ENCODE measurements at places on chromosomes 11 and 22.

DNA sequence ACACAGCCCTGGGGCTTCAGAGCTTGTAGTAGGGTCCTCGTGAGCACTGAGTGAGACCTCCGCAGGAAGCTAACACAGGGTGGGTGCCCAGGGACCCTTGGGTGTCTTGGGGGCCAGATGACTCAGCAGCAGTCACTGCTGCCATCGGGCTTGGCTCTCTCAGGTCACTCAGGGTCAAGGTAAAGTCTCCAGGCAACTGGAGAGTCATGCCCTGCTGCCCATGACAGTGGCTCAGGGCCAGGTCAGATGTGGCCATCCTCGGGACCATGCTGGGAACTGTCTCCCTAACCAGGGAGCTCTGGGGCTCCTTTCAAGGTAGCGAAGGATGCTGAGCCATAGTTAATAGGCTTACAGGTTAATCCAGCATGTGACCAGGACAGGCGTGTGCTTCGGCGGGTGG lies 44.4 kb upstream of the SLC22A12 start:
- no peak for DNase-seq

- DNase-seq: no peak
Measured at GRCh38 chr11:81449588-81450156, 1284.0 kb downstream of the FAM181B start.

- no peak for DNase-seq
Measured at GRCh38 chr11:10394229-10395101, 60.6 kb upstream of the AMPD3 start.

GRCh38 chr11:1260023-1260501 lies 37.2 kb downstream of the MUC5B start:
- DNase-seq: no peak

GRCh38 chr22:50169774-50170341 lies 673 bp upstream of the PANX2 start:
- DNase-seq: no peak

DNA sequence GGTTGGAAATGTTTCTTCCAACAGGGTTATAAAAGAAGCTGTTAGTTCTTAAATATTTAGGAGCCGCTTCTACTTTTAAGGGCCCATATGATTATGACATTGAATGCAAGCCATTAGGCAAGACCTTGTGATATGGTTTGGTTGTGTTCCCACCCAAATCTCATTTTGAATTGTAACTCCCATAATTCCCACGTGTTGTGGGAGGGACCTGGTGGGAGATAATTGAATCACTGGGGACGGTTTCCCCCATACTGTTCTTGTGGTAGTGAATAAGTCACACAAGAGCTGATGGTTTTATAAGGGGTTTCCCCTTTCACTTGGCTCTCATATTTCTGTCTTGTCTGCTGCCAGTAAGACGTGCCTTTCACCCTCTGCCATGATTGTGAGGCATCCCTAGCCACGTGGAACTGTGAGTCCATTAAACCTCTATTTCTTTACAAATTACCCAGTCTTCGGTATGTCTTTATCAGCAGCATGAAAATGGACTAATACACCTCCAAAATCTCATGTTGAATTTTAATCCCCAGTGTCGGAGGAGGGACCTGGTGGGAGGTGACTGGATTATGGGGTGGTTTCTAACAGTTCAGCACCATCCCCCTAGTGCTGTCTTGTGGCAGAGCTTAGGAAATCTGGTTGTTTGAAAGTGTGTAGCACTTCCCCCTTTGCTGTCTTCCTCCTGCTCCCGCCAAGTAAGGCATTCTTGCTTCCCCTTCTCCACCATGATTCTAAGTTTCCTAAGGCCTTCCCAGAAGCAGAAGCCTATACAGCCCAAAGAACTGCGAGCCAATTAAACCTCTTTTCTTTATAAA lies 4.3 kb downstream of the CD59 start:
- DNase-seq: peak; percentile 36

DNA sequence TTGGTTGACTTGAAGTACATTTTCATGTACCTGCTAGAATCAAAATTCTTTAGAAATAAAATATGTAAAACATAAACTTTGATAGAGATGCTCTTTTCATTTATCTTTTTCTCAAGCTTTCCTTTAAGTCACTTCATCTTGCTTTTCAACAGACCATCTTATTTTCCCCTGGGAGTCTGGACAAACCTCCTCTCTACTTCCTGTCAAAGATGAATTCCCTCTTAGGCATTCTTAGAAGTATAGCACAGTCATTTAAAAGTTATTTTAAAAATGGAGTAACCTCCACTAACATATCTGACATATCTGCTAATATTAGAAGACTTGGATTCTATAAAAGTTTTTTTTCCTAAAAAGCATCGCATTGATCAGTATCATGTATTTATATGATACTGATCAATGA lies 84.8 kb upstream of the PAX6 start:
- DNase-seq: no peak

DNA sequence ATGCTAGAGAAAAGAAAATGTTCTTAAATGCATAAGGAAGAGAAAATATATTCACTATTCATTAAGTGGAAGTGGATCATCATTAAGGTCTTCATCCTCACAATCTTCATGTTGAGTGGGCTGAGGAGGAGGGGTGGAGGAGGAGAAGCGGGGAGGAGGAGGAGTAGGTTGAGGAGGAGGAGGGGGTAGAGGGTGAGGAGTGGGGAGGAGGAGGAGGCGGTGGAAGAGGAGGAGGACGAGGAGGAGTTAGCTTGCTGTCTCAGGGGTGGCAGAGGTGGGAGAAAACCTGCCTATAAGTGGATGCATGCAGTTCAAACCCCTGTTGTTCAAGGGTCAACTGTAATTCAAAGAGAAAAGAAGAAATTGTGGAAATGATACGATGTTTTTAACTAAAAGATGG lies 71.6 kb downstream of the MYEOV start:
- DNase-seq: no peak

DNA sequence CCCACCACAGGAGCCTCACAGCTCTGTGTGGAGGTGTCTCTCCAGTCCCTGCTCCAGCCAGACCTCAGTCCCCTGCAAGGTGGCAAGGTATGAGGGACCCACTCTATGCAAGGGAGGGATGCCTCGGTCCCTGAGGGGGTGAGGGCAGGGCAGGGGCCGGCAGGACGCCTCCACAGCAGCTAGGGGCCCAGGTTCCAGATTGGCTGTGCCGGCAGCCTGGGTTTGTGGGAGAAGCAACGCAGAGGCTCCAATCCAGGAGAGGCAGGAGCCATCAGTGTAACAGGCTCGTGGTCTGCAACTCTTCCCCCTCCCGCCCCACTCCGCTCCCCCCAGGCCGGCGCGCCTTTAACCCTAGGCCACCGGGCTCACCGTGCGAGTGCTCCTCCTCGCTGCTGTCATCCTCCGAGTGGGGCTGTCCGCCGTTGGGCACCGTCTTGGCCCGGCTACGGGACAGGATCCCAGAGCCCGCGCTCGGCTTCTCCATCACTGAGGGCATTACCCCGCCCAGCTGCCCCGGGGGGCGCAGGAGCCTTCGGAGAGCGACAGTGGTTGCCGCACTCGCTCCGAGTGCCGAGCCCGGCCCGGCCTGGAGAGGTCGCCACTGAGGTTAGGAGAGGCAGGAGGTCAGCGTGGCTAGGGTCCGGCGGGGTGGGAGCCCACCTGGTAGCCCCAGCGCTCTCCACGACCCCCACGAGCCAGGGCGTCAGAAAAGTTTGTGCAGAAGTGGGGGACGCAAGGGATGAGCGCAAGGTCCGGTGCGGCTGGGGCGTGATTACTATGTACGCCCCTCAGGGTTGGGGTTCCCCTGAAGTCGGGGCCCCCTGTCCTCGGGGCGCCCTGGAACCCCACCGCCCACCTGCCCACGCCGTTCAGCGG lies 765 bp downstream of the RCOR2 start:
- peak; percentile 11 for DNase-seq

DNA sequence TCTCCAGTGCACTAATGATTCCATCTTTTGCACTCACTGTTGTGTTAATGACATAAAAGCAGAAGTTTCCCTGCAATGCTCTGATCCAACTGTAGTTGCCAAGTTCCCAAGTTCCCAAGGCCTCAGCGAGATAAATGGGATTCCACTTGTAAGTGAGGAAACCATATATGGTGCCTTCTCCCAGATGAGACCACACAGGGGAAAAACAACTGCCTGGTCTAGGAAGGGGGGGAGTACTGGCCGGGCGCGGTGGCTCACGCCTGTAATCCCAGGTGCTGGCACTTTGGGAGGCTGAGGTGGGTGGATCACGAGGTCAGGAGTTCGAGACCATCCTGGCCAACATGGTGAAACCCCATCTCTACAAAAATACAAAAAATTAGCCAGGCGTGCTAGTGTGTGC lies 23.3 kb upstream of the RELA start:
- no peak for DNase-seq

GRCh38 chr11:64809781-64810241 lies 540 bp downstream of the MEN1 start:
- DNase-seq: no peak

DNA sequence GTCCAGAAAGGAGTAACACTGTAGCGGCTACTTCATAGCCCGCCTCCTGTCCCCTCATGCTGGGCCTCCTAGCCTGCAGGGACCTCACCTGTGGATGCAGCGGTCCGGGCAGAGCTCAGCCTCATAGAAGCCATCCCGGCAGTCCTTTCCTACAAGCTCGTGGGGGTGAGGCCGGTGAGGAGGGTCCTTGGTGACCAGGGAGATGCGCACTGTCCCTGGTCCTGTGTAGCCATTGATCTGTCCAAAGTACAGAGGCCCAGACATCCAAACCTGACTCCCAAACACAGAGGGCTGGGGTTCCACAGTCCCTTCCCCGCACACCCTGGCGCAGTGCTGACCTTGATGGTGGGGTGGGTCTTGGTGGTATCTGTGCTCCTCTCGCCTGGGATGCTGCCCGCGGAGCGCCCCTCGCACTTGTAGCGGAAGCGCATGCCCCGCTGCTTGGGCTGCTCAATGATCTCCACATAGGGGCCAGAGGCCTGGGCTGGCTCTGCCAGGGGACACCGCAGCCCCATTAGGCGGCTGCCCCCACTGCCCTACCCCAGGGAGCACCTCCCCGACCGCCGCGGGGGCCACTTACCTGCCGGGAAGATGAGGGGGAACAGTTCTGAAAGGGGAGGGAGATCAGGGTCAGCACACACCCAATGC lies 993 bp downstream of the RELA start:
- no peak for DNase-seq

DNA sequence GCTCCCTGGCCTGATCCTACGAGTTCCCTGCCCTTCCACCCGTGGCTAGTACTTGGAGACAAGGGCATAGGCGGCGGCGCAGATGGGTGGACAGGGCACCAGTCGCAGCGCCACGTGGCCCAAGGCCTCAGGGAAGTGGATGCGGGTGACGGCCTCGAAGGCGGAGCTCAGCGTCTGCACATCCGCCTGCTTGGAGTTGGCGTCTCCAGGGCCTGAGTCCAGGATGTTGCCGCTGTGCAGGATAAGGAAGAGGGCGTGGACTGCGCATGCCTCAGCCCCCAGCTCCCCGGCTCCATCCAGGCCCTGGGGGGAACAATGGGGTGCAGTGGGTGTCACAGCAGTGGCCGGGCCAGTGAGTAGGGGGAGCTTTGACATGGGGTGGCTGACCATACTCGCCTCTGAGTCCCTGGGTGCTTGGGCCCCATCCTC lies 6.6 kb downstream of the PITPNM1 start:
- DNase-seq: no peak

DNA sequence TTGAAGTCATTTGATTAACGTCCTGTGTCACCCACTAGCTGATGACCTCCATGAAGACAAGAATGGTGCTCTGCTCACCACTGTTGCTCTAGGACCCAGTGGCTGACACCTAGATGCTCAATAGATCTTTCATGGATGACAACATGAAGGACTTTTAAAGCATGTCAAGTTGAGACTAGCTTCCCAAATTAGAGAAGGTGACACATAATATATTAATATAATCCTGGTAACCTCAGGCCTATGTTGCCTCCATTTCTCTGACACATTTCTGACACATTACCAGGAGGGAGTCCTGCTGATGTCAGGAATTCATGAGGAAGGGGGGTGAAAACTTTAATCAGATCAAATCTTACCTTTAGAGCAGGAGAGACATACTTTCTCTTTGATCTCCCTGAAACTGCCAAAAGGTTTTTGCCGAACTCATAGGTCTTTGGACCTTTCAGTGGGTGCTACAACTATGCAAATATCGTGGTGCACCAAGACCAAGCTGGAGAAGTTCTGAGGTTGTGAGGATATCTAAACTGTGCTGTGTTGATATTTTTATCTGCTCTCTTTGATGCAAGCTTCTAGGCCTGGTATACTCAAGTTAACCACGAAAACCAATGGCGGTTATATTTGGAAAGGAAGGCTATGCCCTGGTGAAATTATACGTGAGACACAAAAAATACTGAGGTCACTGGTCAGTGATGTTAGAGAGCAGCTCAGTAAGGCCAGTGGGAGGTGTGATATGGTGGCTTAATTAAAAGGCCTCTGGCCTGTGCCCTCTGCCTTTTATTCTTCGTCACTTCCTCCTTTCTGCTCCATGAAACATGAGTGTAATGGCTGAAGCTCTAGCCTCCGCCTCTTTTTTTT lies 13.2 kb upstream of the AMPD3 start:
- peak; percentile 38 for DNase-seq

DNA sequence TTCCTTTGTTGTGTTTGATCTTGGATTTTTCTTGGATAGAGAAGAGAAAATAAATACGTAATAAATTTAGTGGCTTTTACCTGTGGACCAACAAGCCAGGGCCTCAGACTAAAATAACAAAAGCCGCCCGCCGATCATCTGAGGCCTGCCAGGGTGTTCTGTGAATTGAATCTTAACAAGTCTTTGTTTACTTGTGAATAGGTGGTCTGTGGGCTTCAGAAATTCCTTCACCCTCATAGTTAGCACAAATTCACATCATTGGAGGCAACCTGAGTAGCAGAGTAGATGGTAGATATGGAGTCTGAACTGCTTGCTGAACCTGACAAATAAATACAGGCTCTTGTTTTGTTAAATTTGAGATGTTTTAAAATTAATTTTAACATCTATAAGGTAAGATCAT lies 176.3 kb upstream of the MTNR1B start:
- DNase-seq: no peak

DNA sequence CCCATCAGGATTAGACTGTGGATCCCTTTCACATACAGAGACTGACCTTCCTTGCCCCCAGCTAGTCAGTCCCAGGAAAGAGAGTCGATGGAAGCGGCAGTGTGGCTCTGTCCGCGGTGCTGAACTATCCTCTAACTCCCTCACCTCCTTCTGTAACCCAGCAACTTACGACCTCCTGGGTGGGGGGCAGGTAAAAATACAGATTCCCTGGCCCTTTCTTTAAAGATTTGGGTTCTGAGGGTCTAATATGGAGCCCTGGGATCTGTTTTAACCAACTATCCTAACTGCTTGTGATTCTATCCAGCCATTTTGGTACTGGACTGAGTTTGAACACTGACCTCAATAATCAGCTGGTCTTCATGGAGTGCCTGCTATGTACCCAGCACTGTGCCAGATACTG lies 23.2 kb downstream of the MFNG start:
- peak; percentile 10 for DNase-seq

DNA sequence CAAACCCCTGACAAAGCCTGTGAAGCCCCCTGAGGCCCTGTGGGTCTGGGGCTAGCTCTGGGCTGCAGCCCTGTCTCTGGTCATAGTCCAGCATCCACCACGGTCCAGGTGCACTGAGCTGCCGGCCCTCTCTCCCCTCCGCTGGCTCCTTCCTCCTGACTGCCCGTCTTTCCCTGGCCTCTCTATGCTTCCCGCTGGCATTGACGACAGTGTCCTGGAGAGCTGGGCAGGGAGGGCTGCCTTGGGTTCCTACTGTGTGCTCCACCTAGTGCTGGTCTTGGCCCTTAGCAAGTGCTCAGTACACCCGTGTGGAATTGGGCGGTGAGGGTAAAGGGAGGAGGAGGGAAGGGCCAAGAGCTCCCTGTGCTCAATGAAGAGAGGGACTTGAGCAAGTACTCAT lies 868 bp upstream of the MYEOV start:
- no peak for DNase-seq

- peak; percentile 11 for DNase-seq
Measured at GRCh38 chr22:20084547-20085413, 4.7 kb downstream of the DGCR8 start.

GRCh38 chr11:71329165-71329510 lies 76.8 kb upstream of the SHANK2 start:
- DNase-seq: no peak
